Stimulated activated CD8-positive, alpha-beta memory T cell treated with anti-CD3 and anti-CD28 coated beads, Interleukin-4, amount 100 ng/mL, for 48 hours (primary cell): ENCODE measurements at places on chromosomes 12 and 14.

- DNase-seq, result no peak
Observed at GRCh38 chr12:98127854-98128253, 387.5 kb upstream of the TMPO start.

DNA sequence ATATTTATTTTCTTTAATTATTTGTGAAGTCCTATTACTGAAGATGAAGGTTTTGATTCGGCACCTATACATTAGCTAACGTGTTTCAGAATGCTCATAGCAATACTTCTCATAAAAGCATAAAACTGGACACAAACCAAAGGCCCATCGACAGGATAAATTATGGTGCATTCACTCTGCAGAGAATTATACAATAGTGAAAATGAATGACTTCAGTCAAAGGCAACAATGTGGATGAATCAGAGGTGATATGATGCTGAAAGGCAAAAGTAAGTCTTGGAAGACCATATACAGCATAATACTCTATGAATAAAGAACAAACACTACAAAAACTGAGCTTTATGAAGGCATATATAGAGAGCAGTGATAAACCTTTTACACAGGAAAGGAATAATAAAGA, 156.6 kb upstream of the EGLN3 start:
- DNase-seq, result no peak

DNA sequence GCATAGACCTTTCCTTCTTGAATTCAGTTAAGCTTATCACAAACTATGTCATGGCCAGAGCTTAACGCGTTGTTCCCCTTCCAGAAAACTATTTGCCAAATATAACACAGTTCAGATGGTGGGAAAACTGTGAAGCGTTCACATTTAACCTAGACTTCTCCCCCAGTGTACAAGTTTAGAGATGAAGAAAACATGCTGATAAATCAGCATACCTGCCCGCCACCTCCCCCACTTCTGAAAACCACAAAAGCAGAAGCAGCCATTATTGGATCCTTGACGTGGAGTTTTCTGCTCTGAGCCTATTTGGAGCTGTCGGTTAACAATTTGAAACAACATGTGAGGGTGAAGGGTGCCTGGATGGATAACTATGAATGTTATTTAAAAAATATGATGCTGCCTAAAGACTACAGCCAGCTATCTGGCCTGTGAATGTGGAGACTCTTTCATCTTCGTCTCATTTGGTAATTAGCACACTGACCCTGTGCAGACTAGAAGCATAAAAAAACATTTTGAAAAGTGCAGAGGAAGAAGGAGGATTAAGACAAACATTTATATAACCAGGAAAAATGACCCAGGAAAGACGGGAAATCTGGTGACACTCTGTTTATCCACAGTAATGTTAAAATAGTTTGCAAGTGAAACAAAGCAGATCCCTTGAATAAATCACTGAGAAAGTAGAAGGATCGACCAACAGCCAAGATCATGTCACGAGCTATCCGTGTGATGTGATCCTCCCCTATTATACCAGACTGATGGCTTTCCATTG, 408.2 kb downstream of the AEBP2 start:
- no peak for DNase-seq

DNA sequence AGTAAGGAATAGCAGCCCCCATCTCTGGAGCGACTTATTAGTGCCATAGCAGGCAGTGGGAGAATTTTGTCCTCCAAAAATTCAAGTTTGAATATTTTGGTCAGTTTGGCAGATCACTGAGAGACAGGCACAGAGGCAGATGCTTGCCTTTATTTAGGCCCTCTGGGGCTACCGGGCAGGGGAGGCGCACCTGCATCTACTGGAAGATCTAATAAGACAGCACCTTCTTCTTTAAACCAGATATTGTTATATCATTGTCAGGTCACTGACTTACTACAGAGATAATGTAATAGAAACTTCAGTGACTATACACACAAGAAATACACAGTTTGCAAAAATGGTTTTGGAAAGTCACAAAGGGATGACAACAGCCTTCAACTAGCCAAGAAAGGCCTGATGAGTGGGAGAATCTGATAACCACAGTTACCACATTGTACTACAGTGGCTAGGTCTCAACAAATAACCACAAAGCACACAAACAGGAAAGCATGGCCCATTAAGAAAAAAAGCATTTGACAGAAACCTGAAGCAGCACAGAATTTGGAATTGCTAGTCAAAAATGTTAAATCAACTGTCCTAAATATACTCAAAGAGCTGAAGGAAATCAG, 56.8 kb downstream of the CDK17 start:
- DNase-seq, result no peak

DNA sequence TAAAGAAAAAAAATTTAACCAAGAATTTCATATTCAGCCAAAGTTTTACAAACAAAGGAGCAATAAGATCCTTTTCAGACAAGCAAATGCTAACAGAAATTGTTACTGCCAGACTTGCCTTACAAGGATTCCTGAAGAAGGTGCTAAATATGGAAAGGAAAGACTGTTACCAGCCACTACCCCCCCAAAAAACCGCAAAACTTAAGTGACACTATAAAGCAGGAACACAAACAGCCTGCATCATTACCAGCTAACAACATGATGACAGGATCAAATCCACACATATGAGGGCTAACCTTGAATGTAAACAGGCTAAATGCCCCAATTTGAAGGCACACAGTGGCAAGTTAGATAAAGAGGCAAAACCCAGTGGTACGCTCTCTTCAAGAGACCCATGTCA, 55.7 kb downstream of the APOBEC1 start:
- DNase-seq, result no peak

- no peak for DNase-seq
Observed at GRCh38 chr12:96352161-96352835, 47.9 kb downstream of the CDK17 start.

- no peak for DNase-seq
Observed at GRCh38 chr12:115349711-115350110, 665.7 kb upstream of the TBX3 start.

DNA sequence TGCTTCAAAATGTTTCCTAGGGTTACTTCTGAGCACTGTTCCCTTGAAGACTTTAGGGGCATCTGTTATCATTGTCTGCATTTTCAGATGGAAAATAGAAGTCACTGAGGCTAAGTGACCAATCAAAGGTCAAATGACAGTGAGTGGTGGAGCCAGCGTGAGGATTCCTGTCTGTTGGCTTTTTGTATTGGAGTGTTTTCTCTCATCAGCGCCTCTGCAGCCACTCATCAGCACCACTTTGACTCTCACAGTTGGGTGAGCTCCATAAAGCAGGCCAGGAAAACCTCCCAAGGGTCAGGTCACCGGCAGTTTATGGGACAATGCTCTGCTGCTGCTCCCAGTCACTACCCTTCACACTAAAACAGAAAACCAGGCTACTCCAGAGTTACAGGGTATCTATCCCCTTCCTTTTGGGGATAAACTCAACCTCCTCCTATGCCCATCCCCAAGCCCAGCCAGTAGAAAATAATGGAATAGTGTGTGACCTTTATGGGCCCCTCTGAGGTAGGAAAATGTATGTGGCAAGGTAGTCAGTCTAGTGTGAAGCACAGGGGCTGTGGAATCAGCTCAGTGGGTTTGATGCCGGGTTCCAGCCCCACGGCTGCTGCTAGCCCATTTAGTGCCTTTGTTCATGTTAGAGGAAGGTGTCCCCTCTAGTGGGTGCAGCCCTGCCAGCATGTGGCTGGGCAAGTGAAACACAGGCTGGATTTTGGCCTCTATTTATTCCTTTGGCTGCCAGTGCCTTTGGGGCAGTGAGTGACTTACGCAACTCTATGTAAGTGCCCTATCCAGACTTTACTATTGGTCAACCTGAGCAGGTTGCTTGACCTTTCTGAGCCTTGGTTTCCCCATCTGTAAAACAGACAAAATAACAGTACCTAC, 133.8 kb upstream of the CPM start:
- DNase-seq, result no peak

GRCh38 chr14:56759633-56760032, 50.6 kb downstream of the OTX2 start:
- DNase-seq, result no peak

GRCh38 chr14:24408764-24409163, 10.0 kb downstream of the NYNRIN start:
- no peak for DNase-seq

DNA sequence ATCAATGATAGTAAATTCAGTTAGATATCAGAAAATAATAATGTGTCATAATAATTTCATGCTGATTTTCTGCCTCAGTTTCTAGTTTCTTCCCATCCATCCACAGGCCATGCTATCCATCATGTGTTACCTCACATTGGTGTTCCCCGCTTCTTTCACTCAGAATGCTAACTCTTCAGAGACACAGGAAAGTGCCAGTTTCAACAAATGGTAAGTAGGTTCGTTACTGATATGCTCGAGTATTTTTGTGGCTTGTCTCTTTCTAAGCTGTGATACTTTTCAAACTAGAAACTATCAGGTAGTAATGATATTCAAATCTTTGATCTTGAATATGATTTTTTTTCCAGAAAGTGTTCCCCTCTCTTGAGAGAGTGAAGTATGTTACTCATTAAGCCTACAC, 1.5 kb downstream of the KLRB1 start:
- no peak for DNase-seq

- no peak for DNase-seq
Observed at GRCh38 chr12:50403001-50403440, 2.3 kb downstream of the LARP4 start.

GRCh38 chr12:26293612-26294011, 98.2 kb downstream of the SSPN start:
- no peak for DNase-seq

GRCh38 chr12:92845329-92845728, 83.8 kb downstream of the EEA1 start:
- DNase-seq, result no peak

DNA sequence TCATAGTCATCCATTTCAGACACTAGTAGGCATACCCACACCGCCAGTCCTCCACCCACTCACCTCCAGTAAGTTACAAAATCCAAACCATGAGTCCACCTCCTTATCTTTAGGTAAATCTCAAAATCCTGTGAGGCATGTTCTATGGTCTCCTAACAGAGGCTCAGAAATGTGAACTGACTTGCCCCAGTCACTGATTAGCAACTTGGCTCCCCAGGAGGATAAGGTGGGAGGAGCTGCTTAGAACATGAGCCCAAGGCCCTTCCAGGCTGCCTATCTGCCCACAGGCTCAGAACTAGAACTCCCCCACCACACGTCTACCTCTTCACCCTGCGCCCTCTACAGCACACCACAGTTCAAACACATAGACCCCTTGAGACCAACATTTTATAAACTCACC, 19.9 kb downstream of the SETD3 start:
- no peak for DNase-seq

GRCh38 chr12:110637869-110638441, 24.0 kb downstream of the TCTN1 start:
- DNase-seq, result no peak

GRCh38 chr14:52910572-52910971, 40.3 kb downstream of the FERMT2 start:
- DNase-seq, result no peak

DNA sequence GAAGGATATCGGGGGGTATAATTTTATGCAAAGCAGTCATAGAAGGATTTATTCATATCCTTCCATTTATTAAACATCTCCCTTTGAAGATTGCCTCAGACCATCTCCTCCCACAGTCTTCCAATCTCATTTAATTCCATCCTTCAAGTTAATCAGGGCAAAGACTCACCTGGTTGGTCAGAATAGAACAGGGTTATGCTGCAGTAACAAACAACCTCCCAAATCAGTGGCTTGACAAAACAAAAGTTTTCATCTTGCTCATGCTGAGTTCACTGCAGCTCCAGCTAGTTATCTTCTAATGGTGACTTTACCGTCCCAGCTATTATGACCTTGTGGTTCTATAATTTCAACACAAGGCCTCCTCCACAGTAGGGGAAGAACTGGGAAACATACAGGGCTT, 48.8 kb upstream of the MTERF2 start:
- DNase-seq, result no peak

- DNase-seq, result no peak
Observed at GRCh38 chr14:23160924-23161522, 22.4 kb downstream of the SLC7A8 start.

GRCh38 chr14:105368426-105368825, 29.9 kb upstream of the TEX22 start:
- no peak for DNase-seq

DNA sequence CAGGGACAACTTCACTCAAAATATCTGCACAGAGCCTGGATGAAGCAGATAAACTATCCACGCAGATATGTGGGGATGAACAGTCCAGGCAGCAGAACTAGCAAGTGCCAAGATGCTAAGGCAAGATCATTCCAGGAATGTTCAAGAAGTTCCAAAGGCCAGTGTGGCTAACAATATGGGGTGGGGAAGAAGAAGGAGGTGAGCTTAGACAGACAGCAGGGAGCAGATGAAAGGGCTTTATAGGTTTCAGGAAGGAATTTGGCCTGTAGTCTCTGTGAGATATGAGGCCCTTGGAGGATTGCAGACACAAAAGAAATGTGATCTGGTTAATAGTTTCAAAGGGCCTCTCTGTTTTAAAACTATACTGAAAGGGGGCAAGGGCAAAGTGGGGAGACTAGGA, 63.5 kb upstream of the PPM1H start:
- DNase-seq, result no peak

GRCh38 chr14:71403656-71404055, 496.4 kb downstream of the PCNX1 start:
- DNase-seq, result no peak

DNA sequence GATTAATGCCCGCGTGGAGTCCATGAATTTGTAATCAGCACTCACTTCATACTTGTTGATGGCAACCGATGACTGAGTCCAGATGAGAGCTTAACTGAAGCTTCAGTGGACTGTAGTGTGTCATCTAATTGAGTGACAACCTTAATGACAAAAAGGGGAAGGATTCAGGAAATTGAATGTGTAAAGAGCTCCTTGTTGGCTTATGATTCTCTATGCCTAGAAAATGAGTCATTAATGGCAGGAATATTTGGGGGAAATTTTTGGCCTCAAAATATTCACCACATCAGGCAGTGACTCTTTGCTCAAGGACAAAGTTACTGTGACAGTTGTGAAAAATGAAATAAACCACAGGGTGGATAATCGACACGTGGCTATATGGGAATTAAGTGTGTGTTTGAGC, 55.3 kb upstream of the STON2 start:
- no peak for DNase-seq

DNA sequence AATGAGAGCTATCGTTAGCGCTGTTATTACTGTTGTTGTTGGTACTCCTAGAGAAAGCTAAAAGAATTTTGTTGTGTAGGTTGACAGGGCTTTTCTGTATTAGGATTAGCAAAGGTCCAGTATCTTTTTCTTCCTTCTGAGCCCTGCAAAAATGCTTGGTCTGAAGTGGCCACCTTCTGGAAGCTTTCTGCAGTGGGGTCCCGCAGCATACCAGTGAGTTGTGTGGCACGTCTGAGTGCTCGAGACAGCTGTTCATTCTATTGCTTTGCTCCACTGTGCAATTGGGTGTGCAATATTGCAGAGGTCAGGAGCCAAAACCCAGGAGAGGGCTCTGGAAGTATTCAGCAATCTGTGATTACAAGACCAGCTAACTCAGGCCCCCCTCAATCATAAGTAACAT, 57.1 kb downstream of the CCDC60 start:
- no peak for DNase-seq

DNA sequence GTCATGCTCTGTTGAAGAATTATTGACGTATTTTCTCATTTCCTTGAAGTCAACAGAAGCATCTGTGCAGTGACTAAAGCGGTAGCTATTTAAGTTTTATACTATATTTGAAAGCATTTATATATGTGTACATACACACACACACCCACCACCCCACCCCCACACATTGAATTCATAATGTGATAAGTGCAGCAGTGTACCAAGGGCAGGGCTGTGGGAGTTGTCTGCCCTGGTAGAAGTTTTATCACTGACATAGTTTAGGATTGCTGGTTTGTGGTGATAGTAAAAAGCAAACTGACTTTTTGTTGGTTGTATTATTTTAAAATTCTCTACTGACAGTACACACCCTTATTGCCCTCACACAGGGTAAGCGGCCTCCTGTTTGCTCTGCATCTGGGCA, 39.1 kb downstream of the GAS2L3 start:
- DNase-seq, result no peak
